ENCODE measurements at places on chromosomes 1 and 21.

- DNase-seq = no peak
These were observed 7.6 kb downstream of the GNB1 start for GRCh38 chr1:1883092-1883873.

- no peak for DNase-seq
These were observed 106.7 kb downstream of the SLC45A1 start for GRCh38 chr1:8424539-8425116.

GRCh38 chr1:89616844-89617627, 15.9 kb upstream of the LRRC8C start:
- no peak for DNase-seq

DNA sequence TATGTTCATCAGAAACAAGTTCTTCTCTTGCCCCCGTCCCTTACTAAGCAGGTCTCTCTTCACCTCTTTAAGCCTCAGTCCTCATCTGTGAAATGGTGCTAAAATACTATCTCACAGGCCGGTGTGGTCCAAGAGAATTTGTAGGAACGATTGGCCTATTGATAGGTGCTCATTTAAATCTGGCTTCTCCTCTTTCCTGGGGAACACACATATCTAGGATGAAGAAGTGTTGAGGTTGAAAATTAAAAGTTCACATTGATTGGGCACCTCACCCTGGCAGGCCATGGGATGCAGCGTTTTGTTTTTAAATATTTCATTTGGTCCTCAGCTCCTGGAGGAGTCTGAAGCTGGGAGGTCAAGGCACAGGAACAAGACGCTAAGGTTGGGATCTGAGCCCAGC, 8.9 kb upstream of the TAS1R2 start:
- no peak for DNase-seq

DNA sequence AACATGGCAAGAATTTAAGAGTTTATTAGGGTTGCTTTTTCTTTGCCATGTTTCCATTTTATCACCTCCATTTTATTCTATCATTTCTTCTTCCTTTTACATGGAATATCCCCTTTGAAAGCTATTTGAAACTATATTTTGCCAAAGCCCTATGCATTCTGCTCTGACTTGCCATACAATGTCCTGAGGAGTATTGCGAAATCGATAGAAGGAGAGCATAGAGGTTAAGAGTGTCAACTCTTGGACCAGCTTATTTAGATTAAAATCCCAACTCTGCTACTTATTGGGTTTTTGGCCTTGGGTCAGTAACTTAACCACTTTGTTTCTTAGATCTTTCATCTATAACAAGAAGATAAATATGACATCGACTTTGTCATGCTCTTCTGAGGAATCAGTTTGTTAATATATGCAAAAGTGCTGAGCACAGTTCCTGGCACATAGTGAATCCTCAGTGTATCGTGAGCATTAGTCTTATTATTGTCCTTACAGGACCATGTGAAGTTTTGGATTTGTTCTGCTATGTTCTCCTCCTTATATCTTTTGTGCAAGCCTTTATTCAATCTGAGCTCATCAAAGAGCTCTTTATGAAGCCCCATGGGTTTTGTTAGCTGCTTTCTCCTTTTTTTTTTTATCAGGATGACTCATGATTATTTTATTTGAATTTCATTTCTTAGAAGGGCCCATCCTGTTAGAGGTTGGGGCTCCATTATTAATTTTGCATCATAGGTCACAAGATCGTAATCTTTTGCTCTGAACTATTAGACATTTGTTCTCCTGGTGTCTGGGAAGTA, 17.6 kb downstream of the ACKR1 start:
- DNase-seq = no peak

DNA sequence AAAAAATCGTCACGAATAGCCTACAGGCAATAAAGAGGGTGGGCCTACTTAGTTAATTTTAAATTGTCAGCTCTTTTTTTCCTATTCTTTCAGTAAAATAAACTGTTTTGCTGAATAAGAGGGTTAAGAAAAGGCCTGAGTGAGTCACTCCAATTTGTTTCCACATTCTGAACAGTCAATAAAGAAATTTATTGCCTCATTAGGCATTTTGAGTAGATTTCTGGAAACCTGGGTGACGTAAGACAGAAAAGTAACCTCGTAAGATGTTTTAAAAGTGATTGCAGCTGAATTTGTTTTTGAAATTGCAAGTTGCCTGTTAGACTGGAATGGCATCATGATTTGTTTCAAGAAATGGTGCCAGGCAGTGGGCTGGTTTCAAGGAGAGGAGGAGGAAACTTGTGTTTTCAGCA, 439.3 kb downstream of the USP25 start:
- no peak for DNase-seq

DNA sequence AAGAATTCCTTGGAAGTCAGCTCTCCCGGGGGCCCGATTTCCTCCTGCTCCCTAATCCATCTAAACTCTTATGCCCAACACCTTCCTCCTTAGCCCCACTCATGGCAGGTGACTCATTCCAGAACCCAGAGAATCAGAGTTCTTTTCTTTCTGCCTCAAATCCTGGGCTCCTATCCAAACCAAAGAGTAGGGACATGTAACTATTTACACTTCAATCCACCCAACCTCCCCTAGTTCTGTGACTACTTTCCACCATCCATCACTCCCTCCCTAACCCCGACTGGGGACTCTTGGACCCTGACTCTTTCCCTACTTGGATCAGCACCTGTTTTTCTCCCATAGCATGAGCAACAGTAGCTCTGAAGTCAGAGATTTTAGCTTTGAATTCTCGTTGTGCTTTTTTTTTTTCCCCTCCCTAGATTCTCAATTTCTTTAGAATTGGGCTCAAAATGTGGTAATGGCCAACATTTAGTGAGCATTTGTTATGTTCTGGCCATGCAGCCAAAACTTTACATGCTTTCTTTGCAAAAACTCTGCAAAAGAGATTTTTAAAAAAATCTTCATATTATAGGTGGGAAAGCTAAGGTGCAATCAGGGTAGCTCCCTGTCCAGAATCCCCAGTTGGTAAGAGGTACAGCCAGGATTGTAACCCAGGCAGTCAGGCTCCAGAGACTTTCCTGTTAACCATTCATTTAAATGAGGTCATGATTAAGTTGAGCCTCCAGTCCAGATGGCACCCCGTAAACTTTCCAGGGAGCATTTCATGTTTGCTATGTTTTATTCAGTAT, 7.5 kb upstream of the CYP4A11 start:
- no peak for DNase-seq

DNA sequence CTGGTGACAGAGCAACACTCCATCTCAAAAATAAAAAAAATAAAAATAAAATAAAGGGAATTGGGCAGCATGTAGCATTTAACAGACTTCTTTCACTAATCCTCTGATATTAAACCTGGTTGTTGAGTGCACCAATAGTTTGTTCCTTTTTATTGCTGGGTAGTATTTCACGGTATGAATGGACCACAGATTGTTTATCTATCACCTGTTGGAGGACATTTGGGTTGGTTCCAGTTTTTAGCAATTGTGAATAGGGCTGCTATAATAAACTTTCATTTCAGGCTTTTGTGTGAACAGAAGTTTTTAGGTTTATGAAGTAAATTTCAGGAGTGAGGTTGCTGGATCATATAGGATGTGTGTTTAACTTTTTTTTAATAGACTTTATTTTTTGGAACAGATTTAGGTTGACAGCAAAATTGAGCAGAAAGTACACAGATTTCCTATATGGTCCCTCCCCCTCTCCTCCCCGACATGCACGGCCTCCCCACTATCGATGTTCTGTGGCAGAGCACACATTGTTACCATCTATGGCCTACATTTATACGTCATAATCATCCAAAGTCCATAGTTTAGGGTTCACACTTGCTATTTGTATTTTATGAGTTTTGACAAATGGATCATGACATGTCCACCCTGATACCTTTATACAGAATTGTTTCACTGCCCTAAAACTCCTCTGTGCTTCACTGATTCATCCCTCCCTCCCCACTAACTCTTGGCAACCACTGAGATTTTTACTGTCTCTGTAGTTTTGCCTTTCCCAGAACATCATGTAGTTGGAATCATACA, 66.1 kb upstream of the TMPRSS2 start:
- no peak for DNase-seq

DNA sequence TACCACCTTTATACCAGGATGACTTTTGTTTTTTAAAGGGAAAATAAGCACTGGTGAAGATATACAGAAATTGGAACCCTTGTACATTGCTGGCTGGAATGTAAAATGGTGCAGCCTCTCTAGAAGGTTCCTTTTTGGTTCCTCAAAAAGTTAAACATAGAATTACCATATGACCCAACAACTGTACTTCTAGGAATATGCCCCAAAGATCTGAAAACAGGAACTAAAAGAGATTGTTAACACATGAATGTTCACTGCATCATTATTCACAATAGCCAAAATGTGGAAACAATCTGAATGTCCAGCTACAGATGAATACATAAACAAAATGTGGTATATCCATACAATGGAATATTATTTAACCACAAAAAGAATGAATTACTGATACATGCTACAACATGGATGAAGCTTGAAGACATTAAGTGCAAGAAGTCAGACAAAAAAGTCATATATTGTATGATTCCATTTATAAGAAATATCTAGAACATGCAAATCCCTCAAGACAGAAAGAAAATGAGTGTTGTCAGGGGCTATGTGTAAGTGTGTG, 84.9 kb upstream of the DMRTA2 start:
- no peak for DNase-seq

DNA sequence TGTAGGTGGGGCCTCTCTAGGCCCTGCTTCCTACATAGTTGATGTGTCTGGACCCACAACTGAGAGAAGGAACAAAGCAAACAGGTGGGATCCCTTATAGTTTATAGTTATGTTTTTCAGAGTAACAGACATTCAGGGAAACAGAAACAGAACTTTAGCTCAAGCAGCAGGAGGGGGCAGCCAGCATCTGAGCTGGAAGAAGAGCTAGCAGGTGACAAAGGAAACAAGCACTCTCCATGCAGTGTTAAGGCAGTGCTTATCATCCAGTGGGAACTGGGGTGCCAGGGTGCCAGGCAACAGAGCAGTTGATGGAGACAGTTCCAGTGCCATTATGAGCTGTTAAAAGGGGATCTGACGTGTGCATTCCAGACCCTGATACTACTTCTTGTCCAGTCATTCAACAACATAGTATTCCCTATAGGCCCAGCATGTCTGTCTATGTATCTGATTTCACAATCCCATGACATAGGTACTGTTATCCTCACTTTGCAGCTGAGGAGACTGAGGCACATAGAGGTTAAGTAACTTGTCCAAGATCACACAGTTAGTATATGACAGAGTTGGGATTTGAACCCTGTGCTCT, 13.5 kb downstream of the HIVEP3 start:
- DNase-seq = no peak
